ENCODE measurements at places on chromosomes 11 and 22.

DNA sequence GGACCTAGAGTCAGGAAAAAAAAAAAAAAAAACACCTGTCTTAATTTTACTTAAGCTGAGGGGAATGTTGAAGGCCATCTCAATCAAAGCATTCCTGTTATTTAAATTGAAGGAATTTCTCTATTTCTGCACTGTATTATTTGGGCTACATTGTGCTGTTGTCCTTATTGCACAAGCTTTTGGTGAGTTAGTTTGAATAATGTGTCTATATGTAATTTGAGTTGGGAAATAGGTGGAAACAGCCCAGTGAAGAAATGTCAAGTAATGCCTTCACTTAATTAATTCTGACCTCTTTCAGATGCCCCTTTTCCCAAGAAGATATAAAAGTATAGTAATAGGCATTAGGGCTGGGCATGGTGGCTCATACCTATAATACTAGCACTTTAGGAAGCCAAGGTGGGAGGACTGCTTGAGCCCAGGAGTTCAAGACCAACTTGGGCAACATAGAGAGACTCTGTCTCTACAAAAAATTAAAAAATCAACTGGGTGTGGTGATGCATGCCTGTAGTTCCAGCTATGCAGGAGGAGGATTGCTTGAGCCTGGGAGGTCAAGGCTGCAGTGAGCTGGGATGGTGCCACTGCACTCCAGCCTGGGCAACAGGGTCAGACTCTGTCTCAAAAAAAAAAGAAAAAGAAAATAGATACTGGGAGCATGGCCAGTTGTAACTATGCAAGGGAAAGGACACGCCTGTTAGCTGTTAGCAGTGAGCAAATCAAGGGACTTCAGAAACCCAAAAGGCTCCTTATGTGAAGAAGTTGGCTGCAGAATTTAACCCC is 34.9 kb downstream of the OR10A6 start:
- DNase-seq = no peak

- DNase-seq = no peak
These were observed 128.8 kb downstream of the APIP start for GRCh38 chr11:34787348-34787747.

GRCh38 chr11:62054484-62055121 is 69.2 kb upstream of the INCENP start:
- DNase-seq = no peak

DNA sequence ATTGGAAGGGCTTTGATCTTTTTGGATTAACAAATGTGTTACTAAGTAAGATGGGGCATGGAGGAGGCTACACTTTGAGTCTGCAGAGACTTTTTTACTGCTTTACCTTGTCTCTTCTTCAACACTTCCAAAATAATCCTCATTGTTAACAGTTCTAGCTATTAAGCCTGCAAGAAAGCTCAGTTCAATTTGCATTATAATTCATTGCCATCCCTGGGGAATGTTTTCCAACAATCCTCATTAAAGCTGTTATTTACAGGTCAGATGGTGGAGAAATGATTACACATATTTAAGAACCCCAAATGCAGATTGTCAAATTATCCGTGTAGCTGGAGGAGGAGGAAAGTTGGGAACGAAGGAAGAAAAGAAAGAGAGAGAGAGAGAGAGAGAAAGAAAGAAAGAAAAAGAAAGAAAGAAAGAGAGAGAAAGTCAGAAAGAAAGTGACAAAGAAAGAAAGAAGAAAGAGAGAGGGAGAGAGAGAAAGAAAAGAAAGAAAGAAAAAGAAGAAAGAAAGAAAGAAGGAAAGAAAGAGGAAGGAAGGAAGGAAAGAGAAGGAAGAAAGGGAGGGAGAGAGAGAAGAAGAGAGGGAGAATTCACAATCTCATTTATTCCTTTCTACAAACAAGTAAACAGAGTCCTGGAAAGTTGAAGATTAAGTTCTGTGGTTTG is 443.9 kb downstream of the INSC start:
- no peak for DNase-seq

DNA sequence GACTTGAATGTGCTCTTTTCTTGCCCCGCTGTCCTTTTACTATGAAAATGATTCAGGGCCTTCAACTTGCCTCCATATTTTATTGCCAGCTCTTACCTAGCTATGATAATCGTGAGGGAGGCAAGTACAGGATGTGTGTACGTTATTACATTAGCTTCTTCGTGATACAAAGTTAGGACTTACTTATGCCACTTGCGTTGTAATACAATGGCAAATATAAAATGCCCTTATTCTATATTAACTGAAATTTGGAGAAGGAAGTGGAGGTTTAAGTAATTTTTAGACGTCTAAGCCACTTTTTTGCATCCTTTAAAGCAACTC is 10.8 kb upstream of the CCT8L2 start:
- no peak for DNase-seq

DNA sequence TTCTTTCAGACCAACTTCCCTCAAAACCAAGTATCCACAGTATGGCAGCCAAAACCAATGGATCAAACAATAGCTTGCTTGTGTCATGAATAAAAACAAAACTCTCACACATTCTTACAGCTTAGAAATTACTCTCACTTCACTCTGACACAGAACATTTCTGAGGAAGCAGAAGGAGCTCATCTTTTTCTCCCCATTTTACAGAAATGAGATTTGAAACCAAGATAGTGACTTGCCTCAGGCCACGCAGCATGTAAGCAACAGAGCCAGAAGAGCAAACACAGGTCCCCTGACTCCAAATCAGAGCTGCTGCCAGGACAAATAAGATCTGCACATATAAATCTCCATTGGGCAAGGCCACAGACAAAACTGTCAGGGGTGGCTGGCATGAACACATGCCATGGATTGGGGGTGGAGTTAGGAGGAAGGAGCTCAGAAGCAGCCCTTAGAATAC is 64.8 kb downstream of the RAB30 start:
- no peak for DNase-seq

- no peak for DNase-seq
These were observed 526.0 kb downstream of the ETS1 start for GRCh38 chr11:128061281-128061871.

GRCh38 chr11:83990160-83990733 is 704.1 kb upstream of the CCDC90B start:
- no peak for DNase-seq

GRCh38 chr11:102546923-102547471 is 16.4 kb upstream of the MMP7 start:
- no peak for DNase-seq

- DNase-seq = no peak
These were observed 7.4 kb downstream of the OR10D3 start for GRCh38 chr11:124190298-124191139.

- no peak for DNase-seq
These were observed 10.9 kb upstream of the CCND1 start for GRCh38 chr11:69630017-69630416.

DNA sequence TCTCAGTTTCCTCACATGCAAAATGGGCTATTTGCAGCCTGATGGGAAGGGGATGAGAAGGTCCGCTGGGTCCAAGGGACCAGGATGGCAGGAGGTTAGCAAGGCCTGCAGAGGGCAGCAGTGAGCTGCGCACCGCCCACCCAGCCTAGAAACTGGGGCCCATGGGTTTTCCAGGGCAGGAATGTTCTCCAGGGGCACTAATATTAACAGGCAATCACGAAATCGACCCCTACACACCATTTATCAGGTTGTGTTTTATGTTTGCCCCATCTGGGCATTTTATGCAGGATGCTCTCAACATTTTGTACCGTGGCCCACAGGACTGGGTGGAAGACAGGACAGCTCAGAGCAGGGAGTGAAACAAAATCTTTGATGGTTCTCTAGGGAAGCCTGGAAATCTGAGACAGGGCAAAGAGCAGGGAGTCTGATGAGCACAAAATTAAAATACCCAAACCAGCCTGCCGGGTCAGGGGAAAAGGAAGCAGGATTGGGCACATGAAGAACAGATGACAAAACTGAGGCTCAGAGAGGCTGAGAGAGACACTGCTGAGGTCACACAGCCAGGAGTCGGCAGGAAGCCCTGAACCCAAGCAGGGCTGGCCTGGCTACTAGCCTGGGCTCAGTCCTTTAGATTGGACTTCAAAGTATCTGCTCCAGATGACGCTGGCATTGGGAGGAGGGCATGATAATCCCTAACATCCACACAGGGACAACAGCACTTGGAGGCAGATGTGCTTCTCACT is 1.6 kb upstream of the BCR start:
- DNase-seq = peak; percentile 52

DNA sequence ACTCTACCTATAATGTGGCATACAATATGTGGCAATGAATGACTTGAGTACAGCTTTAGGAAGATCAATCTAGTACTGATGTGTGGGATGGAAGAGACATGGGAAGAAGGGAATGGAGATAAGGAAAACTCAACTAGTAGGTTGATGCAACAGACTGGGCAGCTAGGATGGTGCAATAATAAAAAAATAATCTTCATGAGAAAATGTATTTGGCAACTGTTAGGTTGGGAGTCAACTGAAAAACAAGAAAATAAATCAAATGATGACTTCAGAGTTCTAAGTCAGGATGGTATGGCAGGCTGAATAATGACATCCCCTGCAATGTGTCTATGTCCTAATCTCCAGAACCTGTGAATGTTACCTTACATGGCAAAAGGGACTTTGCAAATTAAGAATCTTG is 236.8 kb upstream of the PITPNB start:
- DNase-seq = no peak
